Fibroblast of the aortic adventitia (primary cell): ENCODE measurements at places on chromosomes 4 and X.

GRCh38 chrX:71098302-71098701, 2.7 kb downstream of the FOXO4 start:
- DNase-seq, result peak; percentile 34

DNA sequence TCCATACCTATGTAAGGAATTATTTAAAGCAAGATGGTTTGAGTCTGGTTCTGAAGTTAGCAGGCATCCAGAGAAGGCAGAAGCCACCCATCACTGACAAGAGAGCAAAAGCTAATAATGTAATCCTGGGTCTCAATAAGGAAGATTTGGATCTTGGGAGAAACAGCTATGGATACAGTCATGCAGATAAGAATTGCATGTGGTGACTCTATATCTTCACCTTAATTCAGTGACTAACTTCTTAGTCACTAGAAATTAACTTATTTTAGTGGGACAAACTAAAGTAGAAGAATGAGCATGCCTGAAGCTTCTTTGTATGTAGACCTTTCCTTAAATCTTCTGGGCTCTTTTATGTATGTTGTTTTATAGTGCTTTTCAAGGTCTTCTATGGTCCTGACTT, 66.6 kb downstream of the ATP10D start:
- peak; percentile 78 for DNase-seq

DNA sequence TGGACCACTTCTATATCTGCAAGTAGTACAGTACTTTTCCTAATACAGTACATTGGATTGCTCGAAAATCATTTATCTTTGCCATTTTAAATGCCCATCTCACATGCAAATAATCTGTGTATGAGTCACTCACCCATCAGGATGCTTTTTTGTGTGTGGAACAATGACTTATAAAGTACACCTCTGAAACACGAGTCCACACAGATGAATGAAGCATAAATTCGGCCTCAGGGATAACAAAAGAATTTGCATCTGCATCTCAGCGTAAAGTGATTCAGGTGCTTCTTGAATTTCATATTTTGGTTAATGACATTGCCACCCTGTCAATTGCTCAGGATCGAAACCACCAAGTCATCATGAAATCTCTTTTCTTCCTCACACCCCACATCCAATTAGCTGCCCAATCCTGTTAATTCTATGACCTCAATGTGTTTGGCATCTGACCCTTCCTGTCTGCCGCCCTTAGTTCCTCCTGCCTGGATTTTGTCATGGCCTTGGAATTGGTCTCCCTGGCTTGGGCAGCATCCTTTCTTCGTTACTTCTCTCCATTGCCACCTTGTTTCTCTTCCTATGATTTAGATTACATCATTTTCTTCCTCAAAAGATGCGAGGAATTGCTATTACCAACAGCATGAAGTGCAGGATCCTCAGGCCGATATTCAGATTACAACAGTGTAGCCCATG, 161.6 kb upstream of the MID1 start:
- DNase-seq, result no peak

DNA sequence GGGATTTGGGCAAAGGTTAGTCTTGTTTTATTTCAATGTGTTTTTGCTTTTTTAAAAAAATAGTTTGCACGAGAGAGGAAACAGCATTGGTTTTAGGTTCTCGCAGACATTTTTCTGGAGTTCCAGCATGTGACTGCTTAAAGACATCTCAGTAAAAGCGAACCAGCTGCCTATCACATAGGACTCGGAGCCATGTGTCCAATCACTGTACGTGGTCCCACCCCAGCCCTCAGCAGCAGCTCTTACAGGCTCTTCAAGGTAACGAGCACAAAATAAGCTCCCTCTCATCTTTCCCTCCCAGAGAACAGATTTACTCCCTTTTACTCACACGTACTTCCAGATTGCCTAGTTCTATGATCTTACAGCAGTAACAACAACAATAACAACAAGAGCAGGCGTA, 68.7 kb downstream of the MCF2 start:
- peak; percentile 17 for DNase-seq

GRCh38 chr4:4714331-4714730, 145.1 kb upstream of the MSX1 start:
- no peak for DNase-seq

DNA sequence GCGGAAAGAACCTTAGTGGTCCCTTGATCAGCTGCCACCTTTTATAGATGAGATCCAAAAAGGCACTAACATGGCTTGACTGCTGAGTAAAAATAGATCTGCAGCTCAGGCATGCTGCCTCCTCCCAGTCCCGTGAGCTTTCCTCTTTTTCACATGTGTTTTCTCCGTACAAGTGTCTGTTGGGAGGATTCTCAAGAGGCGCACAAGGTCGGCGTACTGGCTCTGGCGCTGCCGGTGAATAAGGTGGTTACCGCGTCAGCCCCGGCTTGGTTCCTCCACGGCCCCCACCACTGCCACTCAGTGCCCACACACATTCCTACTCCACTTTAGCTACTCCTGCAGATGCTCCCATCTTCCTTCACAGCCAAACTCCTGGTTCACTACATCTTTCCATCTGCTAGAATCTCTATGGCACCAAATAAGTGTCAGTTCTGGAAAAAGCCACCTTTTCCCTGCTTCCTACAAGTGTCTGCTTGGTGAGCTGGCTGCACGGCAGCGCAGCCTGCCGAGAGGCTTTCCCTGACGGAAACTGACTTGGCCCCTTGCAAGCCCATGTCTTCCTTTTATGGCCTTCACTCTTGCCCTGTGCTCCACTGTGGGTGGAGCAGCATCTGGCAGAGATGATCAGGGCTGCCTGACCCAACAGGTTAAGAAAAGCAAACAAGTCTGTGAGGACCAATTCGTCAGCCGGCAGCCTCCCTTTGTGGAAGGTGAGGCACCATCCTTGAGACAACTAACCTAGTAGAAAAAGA, 99.8 kb downstream of the KLHL8 start:
- DNase-seq, result peak; percentile 54

- no peak for DNase-seq
Observed at GRCh38 chr4:108052558-108053120, 63.0 kb downstream of the HADH start.

GRCh38 chr4:14857475-14857874, 144.8 kb upstream of the CPEB2 start:
- no peak for DNase-seq

DNA sequence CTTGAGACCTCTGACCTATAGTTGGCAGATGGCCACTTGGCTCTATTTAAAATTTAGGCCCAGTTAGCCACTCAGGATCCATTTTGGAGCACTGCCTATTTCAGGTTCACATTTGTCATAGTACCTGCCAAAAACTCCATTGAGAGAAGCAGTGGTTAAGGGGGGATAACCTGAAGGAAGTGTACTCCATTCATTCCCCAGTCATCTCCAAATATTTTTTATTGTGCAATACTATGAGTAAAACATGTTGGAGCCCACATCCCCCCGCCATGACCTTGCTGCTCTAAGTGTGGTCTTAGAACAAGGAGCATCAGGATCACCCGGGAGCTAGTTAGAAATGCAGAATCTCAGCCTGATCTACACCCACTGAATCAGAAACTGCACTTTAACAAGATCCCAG, 21.1 kb downstream of the PLP1 start:
- DNase-seq, result no peak

DNA sequence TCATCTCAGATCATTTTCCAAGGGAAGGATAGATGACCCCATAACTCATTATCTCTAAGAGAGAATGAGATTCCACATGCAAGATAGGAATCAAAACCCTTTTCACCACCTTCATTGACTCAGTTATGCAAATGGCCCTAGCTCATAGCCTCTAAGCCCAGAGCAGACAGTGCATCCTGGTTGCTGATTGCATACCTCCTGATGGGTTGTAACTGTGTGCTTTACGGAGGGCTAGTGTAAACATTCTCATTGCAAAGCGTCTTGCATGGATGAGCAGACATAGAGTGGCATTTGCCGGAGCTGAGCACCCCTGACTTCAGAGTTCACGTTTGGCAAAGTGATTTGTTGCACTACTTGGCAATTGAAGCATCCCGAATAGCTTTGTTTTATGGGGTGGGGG, 151.0 kb downstream of the VCX3A start:
- no peak for DNase-seq

DNA sequence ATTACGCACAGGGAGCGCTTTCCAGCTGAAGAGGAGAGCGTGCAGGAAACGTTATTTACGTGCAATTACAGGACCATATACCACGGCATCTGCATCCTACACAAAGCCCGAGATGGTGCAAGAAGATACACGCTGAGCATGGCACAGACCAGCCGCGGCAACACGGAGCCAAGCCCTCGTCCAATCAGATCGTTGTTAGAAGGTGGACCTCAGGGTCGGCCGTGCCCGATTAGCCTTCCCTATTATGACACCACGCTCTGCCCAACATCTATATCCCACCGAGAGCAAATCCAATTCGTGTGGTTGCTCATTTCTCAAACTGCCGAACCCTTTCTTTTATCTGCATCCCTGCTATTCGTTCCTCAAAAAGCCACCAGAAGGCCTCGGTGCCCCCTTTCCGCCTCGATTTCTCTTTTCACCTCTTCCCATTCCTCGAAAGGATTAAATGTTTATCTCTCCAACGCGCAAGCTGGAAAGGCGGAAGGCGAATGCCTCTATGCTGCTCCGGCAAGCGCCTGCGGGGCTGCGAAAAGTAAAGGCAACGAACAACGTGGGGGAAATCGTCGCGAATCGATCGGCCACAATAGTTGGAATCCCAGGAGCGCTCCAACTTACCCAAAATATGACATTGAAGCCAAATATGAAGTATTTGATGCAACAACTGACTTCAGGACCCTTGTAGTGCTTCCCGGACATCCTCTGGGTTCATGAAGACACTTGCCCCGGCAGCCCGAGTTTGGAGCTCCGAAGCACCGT, 702 bp downstream of the TSPAN5 start:
- DNase-seq, result peak; percentile 69

DNA sequence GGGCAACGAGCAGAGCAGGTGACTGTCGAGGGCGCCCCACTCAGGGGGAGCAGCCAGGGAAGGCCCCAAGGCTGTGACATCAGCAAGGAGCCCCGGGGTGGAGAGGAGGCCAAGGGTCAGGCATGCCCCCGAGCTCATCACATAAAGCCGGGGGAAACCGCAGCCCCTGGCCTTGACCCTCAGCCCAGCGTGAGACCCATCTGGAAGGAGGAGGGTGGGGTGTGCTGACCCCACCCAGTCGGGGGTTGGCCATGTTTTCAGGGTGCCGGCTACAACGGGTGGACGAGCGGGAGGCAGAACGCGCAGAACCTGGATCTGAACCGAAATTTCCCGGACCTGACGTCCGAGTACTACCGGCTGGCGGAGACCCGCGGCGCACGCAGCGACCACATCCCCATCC, 13.9 kb downstream of the CPZ start:
- no peak for DNase-seq

- no peak for DNase-seq
Observed at GRCh38 chrX:124250835-124251437, 81.5 kb upstream of the TEX13D start.

- peak; percentile 96 for DNase-seq
Observed at GRCh38 chr4:94406668-94407437, 44.9 kb upstream of the PDLIM5 start.

GRCh38 chr4:139823746-139824145, 158.1 kb downstream of the MGST2 start:
- DNase-seq, result no peak

DNA sequence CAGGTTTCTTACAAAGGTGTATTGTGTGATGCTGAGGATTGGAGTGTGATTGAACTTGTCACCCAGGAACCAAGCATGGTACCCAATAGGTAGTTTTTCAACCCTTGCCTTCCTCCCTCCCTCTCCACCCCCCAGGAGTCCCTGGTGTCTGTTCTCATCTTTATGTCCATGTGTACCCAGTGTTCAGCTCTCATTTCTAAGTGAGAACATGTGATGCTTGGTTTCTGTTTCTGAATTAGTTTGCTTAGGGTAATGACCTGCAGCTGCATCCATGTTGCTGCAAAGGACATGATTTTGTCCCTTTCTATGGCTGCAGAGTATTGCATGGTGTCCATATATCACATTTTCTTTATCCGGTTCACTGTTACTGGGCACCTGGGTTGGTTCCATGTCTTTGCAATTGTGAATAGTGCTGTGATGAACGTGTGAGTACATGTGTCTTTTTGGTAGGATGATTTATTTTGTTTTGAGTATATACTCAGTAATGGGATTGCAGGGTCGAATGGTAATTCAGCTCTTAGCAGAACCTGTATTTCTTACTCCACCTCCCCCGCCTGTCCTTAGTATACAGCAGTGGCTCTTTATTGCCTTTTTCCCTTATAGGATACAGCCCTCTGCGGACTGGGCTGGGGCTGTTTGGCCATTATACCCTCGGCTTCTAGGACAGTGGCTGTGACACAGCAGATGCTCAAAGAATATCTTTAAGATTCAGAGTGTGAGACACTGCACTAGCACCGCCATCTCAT, 145.4 kb downstream of the PTTG2 start:
- no peak for DNase-seq

DNA sequence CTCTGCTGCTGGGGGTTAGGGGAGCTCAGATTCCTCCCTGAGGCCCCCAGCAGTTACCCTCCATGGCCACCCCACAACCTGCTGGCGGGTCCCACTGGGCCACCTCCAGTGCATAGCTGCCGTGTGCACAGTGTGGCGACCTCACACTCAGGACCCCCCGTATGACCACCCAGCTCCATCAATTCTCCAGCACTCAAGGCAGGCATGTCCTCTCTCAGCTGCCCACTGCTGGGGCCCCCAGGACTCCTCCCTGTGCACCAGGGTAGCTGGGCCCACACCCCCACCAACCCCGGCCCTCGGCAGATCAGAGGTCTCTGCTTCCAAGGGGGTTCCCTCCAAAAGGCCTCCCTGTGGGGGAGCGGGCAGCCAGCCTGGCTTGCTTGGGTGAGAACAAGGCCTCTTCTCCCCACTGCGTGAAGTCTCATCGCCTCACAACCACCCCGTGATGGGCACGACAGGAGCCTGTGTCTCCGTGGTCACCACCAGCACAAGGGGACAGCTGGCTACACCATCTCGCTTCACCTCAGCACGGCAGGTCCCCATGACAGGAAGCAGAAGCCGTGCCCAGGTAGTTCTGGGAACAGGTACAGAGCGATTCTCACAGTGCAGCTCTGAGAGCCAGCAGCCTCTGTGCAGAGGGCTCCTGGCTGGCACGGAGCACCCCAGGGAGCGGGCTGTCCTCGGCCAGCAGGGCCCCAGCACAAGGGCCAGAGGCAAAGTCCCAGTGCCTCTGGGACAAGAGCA, 4.6 kb upstream of the HAUS3 start:
- DNase-seq, result no peak

DNA sequence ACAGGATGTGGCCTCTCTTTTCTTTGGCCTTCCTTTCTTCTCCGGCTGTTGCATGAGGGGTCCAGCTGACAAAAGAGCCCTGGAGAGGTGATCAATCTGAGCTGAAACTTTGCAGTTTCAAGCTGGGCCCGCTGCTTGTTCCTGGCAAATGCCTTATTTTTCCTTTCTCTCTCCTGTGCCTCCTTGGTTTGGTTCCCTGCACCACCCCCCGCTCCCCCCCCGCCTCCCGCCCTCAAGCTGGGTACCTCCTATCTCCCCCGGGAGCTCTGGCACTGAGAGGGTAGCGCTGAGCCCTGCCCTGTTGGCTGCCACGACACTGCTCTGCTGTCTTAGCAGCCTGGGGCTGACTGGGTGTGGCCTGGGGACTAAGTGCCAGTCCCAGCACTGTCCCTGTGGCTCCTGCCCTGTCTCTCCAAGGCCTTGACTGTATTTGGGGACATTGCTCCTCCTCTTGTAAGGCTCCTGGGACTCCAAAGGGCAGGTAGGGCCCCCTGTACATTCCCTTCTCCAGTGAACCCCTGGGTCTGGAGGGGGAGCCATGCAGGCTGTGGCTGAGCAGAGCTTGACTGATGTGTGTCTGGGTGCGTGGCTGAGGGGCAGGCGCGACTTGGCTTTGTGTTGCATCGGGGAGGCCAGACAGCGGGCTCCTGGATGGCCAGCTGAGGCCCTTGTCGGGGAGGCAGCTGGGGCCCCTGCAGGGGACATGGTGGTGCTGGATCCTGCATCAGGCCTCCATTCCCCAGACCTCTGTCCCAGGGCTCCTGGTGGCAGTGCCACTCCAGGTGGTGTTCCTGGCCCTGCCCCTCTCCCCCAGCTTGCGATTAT, 1.1 kb downstream of the PLXNA3 start:
- DNase-seq, result no peak
